ENCODE measurements at places on chromosomes 7 and 10.

DNA sequence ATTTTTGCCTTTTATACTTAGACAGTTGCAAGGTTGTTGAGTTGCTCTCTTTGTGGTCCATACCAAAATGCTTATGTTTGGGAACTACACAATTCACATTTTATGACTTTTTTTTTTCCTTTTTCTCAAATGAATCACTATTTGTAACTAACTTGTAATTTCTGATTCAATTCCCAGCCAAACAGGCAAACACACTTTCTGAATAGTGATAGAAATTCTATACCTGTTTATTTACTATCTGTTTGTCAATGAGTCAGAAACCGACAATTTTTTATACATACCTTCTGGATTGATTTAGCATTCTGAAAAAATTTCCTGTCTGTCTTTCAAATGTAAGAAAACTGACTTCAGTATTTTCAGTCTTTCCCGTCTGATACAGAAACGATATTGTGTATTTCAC lies 69.1 kb downstream of the MBL2 start:
- DNase-seq, result no peak

DNA sequence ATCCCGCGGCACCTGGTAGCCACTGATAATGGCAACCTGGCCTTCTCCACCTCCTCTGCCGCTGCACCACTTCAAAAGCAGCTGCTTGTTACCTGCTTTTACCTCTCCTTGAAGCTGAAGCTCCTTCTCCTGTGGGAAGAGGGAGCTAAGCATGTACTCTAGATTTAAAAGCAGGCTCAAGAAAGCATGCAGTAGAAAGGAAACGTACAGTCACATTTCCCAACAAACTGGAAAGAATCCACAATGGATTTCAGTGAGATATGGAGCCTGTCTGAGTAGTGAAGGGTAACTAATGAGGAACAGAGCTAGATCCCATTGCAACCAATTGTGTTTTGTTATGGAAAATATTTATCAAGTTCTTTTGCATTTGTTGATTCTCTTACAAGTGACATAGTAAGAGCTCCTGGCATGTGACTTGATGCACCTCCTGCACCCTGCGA lies 457.4 kb upstream of the GALNT17 start:
- DNase-seq, result no peak

GRCh38 chr10:111984057-111984456 lies 199.5 kb downstream of the GPAM start:
- no peak for DNase-seq

- DNase-seq, result no peak
Observed at GRCh38 chr7:107166736-107167426, 1.9 kb upstream of the HBP1 start.

GRCh38 chr7:121105262-121105661 lies 116.8 kb downstream of the CPED1 start:
- no peak for DNase-seq

GRCh38 chr10:29636178-29636577 lies 1.4 kb upstream of the SVIL start:
- no peak for DNase-seq

DNA sequence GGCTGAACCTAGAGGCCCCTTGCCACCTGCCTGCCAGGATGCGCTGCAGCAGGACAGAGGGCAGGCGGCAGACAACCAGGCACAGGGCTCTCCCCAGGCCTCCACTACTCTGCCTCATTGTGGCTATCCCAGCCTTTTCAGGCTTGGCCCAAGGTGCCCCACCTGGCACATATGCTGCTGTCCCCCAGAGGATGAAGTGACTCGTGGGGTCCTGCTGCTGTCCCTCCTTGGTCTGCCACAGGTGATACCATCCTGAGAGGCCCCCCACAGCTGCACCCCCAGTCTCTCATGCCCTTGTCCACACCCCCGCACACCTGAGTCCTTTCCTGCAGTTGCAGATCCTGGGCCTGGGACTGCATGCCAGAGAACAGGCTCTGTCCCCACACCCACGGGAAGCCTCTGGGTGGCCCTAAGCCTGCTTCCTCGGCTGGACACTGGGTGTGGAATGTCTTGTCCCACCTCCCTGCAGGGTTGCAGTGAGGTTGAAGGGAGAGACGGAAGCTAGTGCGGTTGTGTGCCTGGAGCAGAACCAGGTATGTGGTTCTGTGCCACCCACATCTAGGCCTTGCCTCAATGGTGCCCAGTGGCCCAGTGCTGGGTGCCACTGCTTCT lies 55.3 kb downstream of the RASGEF1A start:
- DNase-seq, result no peak

DNA sequence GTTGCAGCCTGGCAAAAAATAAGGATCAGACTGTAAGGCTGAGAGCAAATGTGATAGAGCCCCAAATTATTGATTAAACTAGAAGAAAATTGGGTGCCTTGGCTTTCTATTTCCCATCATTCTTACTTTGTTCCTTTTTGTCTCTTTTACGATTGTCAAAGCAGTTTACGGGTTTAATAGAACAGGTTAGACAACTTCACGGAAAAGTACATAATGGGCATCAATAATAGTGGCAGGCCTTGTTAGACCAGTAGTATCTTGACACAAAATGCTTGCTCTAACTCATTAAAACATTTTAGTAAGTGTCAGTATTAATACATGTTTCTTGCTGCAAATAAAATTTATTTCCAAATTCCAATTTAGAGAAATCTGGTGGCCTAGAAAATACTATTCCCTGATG lies 14.5 kb upstream of the GGCT start:
- no peak for DNase-seq

DNA sequence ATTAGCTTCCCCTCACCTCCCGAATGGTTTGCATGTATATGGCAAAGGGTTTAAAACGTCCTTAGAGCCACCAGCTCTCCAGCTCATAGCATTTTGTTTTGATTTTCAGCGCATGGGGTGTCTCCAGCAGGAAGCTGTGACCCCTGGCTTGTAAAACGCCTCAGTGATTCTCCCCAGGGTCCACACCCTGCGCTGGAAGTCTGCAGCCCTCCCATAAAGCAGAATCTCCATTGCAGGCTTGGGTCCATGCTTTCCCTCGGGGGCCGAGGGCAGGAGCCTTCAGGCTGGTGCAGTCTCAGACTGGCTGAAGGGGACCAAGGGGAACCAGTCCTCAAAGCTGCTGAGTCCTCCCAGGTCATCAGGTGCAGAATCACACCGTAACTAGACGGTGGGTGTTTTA lies 109.7 kb downstream of the VIPR2 start:
- DNase-seq, result no peak

- DNase-seq, result no peak
Observed at GRCh38 chr7:112509402-112509801, 28.6 kb downstream of the LSMEM1 start.

DNA sequence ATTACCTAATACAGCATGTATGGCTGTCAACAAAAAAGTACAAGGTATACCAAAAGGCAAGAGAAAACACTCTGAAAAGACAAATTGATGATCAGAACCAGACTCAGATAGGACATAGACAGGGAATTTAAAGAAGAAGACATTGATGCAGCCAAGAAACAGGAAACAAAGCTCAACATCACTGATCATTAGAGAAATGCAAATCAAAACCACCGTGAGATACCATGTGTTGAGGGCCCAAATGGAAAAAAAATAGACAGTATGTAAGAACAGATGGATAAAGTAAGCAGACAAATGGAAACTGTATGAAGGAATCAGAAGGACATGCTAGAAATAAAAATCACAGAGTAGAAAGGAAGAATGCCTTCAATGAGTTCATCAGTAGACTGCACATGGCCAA lies 23.3 kb downstream of the CARD11 start:
- DNase-seq, result no peak

DNA sequence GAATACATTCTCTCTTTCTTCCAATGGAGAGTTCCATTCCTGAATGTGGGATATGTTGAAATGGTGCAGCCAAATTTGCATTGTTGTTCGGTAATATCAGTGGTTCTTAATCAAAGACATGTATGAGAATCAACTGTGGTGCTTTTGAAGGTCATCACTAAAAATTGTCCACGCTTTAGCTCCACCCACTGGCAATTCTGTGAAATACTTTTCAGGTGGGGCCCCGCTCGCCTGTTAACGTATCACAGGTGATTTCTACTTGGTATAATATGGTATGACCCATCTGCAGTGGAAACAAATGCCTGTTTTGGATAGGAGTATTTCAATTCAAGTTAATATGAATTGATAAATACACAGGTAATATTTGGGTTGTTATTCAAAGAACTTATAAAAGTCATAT lies 178.4 kb downstream of the NSUN6 start:
- no peak for DNase-seq

GRCh38 chr10:78255214-78255613 lies 221.6 kb downstream of the RPS24 start:
- no peak for DNase-seq

DNA sequence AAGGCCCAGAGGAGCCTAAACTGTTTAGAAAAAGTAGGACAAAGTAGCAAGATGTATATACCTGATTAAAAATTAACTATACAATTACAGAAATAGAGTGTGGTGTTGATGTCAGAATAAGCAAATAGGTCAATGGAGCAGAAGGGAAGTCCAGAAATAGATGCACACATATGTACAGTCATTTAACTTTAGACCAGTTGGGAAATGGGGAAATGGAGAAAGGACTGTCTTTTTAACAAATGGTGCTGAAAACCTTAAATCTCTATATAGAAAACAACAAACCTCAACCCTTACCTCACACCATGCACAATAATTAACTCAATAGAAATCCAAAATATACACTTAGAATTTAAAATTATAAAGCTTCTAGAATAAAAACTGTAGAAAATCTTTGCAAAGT lies 72.2 kb downstream of the CH25H start:
- DNase-seq, result no peak

GRCh38 chr10:126317751-126318150 lies 70.5 kb downstream of the ADAM12 start:
- DNase-seq, result no peak

DNA sequence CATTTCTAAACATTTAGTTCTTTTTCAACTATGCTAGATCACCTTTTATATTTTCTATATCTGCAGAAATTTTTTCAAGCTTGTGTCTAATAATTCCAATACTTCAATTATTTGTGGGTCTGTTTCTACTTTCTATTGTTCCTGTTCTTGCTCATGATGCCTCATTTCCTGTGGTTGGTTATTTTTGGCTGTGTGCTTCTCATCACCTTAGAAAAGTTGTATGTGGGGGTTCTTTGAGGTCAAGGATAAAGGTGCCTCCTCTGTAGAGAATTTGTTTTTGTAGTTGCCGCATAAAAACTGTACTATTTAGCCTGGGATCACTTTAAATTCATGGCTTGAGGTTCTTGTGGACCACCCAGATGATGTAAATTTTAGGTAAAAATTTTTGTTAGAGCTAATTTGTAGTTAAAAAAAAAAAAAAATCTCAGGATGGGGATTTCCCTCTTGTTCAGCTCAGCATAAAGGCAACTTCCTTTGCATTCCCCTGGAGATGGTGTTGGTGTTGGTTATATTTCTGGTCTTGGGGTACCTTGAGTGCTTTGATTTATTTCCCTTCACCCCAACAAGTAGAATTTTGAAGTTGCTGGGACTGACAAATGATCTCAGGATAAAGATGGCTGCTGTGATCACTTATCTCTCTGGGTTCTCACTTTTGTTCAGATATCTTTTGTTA lies 27.0 kb upstream of the JAZF1 start:
- DNase-seq, result no peak

GRCh38 chr7:73345951-73346350 lies 18.0 kb downstream of the FKBP6 start:
- DNase-seq, result no peak

DNA sequence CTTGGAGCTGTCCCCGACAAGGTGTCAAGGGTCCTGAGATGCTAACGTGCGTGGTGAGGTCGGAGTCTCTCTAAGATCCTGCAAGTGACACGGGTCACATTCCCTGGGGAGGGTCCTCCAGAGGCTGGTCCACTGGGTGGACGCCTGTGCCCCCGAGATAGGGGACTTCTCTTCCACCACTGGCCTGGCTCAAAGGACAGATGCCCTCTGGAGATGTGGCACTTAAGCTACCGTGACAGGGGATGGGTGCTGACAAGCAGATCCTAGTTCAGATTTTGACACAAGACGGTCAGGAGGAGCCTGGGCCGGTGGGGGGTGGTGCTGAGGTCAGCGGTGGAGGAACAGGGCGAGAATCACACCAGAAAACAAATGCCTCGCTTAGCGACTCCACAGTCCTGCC lies 178.0 kb downstream of the ADARB2 start:
- DNase-seq, result no peak

- peak; percentile 35 for DNase-seq
Observed at GRCh38 chr7:112202816-112203215, 3.4 kb downstream of the DOCK4 start.

DNA sequence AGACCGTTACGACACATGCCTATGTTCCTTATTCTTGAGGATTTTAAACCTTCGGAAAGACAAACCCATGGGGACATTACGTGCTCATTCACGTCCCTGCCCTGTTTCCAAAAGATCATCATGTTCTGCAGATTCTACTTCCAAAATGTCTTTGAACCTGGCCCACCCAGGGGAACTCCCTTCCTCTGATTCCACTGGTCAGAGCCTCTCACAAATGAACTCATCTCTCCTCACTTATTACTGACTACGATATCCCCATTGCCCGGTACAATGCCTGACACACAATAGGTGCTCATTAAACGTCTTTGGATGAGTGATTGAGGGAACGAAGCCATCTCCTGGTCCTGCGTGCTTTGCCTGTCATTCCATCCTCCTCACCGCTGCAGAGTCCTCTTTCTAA lies 168.3 kb upstream of the RNF32 start:
- DNase-seq, result no peak

GRCh38 chr7:151143261-151144015 lies 24.1 kb downstream of the GBX1 start:
- DNase-seq, result no peak

- peak; percentile 87 for DNase-seq
Observed at GRCh38 chr10:31318854-31319601, at the start of gene ZEB1. Gene ZEB1, plus strand, starts transcription at chr10:31319216. Its CDS starts 19 bp downstream, at chr10:31319235.

DNA sequence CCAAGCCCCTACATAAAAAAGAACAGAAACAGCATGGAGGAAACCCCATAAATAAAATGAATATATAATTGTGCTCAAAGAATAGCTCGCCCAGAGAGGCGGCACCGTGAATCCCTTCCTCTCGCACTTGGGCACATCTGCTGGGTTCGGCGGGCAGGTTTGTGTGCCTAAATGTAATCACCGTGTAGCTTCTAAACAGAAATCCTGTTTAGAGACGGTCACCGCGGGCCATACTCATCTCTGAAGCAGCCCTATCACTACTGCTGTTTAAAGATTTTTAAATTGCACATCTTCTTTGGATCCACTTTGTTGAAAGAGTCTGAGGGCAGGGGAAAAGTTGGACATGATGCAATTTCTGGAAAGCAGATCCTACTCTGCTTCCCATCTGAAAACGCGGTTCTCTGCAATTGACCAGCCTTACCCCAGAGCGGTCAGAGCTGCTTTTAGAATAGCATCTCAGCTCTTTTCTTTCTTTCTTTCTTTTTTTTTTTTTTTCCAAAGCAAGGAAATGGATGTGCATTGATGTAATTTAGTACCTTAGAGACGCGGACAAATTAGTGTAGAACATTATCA lies 6.4 kb downstream of the DRGX start:
- DNase-seq, result no peak

DNA sequence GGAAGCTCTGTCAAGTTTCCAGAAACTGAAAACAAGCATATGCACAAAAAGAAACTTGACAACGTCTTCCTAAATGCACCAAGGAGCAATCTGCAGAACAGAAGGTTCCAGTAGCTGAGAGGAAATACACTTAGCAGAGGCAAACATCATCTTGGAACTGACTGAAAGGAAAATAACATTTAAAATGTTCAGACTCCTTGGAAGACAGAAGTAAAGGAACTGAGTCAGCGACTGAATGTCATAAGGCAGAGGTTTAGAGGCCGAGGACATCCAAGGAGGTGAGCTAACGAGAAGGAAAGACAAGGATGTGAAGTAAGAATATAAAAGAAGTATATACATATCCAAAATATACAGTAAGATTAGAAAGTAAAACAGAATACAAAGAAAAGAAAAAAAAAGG lies 24.1 kb downstream of the SEMA3D start:
- no peak for DNase-seq
